ENCODE measurements at places on chromosomes 1 and 21. TPM values are rescaled to one million over a fixed set of nuclear protein-coding genes. Genes with fewer than 3 reads are reported as not detected.

Gene GUCA2A
- not detected for polyA plus RNA-seq

Gene CRP
- not detected for polyA plus RNA-seq

Gene SIPA1L2
- 40.1 TPM for polyA plus RNA-seq

Gene EIF2D
- 38.7 TPM for polyA plus RNA-seq

Gene S100A1
- polyA plus RNA-seq, result 11.6 TPM

Gene UFC1
- 91.5 TPM for polyA plus RNA-seq

Gene CD160
- polyA plus RNA-seq, result 1.1 TPM

Gene KRTAP12-4
- not detected for polyA plus RNA-seq

Gene CELA2B
- polyA plus RNA-seq, result 4.1 TPM

Gene LMX1A
- 1.3 TPM for polyA plus RNA-seq

Gene SEMA4A
- polyA plus RNA-seq, result 4.8 TPM

Gene CNIH3
- polyA plus RNA-seq, result 1.2 TPM

Gene LCE3E
- not detected for polyA plus RNA-seq

Gene WDR26
- polyA plus RNA-seq, result 69.2 TPM

Gene VANGL2
- polyA plus RNA-seq, result 11.0 TPM

Gene SERTAD4
- polyA plus RNA-seq, result 2.7 TPM

Gene AMY1B
- not detected for polyA plus RNA-seq

Gene CBR3
- polyA plus RNA-seq, result 2.1 TPM

Gene TMCO4
- polyA plus RNA-seq, result 2.1 TPM

Gene CD164L2
- not detected for polyA plus RNA-seq

Gene CD1B
- polyA plus RNA-seq, result not detected

Gene TNFRSF14
- polyA plus RNA-seq, result 15.8 TPM

Gene CYP4Z1
- 0.15 TPM for polyA plus RNA-seq

Gene LCE3D
- polyA plus RNA-seq, result not detected

Gene NOS1AP
- polyA plus RNA-seq, result 1.1 TPM

Gene MROH9
- 0.09 TPM for polyA plus RNA-seq

Gene SLAMF8
- polyA plus RNA-seq, result 0.45 TPM

Gene AMY2B
- 16.0 TPM for polyA plus RNA-seq

Gene OR2L8
- polyA plus RNA-seq, result not detected

Gene WASF2
- 79.4 TPM for polyA plus RNA-seq

Gene LINGO4
- 0.40 TPM for polyA plus RNA-seq

Gene NFYC
- 63.2 TPM for polyA plus RNA-seq

Gene SYDE2
- 2.4 TPM for polyA plus RNA-seq

Gene TSSK3
- 3.3 TPM for polyA plus RNA-seq

Gene FLG2
- polyA plus RNA-seq, result 0.12 TPM

All from hindlimb muscle (tissue), 1 donor.